ENCODE measurements at places on chromosomes 5 and 9. TPM values are rescaled to one million over a fixed set of nuclear protein-coding genes. Genes with fewer than 3 reads are reported as not detected.

- no peaks in the 10 kb centered on the region for H3K4me1 ChIP-seq
- H3K4me3 ChIP-seq, result no peak overlapping the region
- H3K36me3 ChIP-seq, result no peaks in the 10 kb centered on the region
Observed at GRCh38 chr5:1172670-1173404, 28.6 kb upstream of the SLC6A19 start.

GRCh38 chr9:130319300-130319699, 53.7 kb downstream of the HMCN2 start:
- H3K27me3 ChIP-seq, result peaks cover 8% of the 10 kb centered on the region
- H3K4me1 ChIP-seq, result no peaks in the 10 kb centered on the region

- H3K27ac ChIP-seq, result no peak overlapping the region
- no peaks in the 10 kb centered on the region for H3K36me3 ChIP-seq
- DNase-seq, result peak; percentile 75
- H3K4me3 ChIP-seq, result no peak overlapping the region
- H3K27me3 ChIP-seq, result no peaks in the 10 kb centered on the region
- H3K4me1 ChIP-seq, result no peaks in the 10 kb centered on the region
Observed at GRCh38 chr5:95631991-95632675, 12.2 kb downstream of the GPR150 start.

DNA sequence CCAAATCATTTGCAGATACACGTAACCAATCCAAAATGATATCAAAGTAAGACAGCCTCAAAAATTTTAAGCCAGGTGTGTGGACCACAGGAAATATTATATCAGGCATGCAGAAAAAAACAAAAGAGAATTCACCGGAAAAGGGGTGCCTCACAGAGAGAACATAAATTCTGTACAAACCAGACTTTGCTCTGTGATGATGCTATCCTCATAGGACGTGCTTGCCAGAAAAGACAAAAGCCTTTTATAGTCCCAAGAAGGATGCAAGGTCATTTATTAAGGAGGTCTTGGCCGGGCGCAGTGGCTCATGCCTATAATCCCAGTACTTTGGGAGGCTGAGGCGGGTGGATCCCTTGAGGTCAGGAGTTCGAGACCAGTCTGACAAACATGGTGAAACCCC, 16.8 kb upstream of the ATP6V1G1 start:
- no peaks in the 10 kb centered on the region for H3K36me3 ChIP-seq
- H3K27me3 ChIP-seq, result no peaks in the 10 kb centered on the region
- H3K4me3 ChIP-seq, result no peak overlapping the region
- H3K4me1 ChIP-seq, result no peaks in the 10 kb centered on the region
- no peak overlapping the region for H3K27ac ChIP-seq

DNA sequence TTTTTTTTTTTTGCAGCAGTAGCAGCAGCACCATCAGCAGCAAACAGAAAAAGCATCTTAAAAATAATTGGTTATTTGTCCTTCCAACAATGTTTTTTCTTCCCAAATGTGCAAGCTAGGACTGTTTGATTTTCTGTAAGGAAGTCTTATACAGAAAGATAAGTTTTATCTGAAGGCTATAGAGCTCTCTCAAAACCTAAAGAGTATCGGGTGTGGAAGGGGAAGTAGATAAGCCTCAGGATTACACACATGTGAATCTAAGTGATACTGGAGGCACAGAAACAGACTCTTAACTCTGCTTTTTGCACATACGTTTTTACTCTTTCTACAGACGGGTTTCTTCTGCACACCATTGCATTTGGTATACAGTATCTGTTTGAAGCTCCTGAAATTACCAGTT, 184.4 kb upstream of the FTMT start:
- no peak overlapping the region for H3K4me3 ChIP-seq
- no peak overlapping the region for H3K27ac ChIP-seq
- H3K36me3 ChIP-seq, result no peaks in the 10 kb centered on the region
- no peak for DNase-seq
- no peaks in the 10 kb centered on the region for H3K27me3 ChIP-seq
- no peaks in the 10 kb centered on the region for H3K4me1 ChIP-seq

DNA sequence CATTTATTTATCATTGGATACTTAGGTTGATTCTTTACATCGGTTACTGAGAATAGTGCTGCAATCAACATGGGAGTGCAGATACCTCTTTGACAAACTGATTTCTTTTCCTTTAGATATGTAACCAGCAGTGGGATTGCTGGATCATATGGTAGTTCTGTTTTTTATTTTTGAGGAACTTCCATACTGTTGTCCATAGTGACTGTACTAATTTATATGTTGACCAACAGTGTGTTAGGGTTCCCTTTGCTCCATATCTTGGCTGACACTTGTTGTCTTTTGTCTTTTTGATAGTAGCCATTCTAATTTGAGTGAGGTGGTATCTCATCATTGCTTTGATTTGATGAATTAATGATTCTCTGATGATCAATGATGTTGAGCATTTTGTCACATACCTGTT, 137.3 kb upstream of the PITX1 start:
- no peaks in the 10 kb centered on the region for H3K36me3 ChIP-seq
- H3K4me1 ChIP-seq, result no peaks in the 10 kb centered on the region
- no peak overlapping the region for H3K4me3 ChIP-seq
- DNase-seq, result no peak
- H3K27ac ChIP-seq, result no peak overlapping the region

GRCh38 chr5:149802008-149802680, 72.0 kb downstream of the PPARGC1B start:
- H3K36me3 ChIP-seq, result no peaks in the 10 kb centered on the region
- no peak overlapping the region for H3K27ac ChIP-seq
- H3K4me3 ChIP-seq, result no peak overlapping the region
- peaks cover 9% of the 10 kb centered on the region for H3K4me1 ChIP-seq

The CDC42SE2 gene
- 12.8 TPM for total RNA-seq

The RETREG1 gene
- total RNA-seq, result 2.9 TPM

The TMEM252 gene
- not detected for total RNA-seq

The SMIM33 gene
- total RNA-seq, result not detected

The CDC26 gene
- 1.2 TPM for total RNA-seq

The SLIT3 gene
- total RNA-seq, result 128 TPM

Data from ascending aorta (tissue), 2 donors.